ENCODE measurements at places on chromosomes 11 and 22. TPM values are rescaled to one million over a fixed set of nuclear protein-coding genes. Genes with fewer than 3 reads are reported as not detected.
A peak's percentile ranks its signal among the peaks of the same experiment; 100 is the strongest.

The TSSK2 gene
- not detected for total RNA-seq

DNA sequence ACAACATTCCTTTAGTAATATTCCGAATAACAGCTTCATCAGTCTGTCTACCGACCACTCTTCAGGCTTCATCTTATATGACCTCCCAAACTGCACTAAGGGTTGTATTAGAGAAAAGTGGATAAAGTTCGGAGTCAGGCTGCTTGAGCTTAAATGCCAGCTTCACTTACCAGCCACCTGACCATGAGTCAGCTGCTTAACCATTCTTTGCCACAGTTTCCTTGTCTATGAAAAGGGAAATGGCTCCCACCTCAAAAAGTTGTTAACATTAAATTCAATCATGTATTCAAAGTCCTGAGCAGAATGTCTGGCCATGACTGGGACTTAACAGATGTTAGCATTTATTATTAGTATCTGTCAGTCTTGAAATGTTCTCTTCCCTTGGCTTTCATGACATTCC lies 20.9 kb downstream of the LIMK2 start:
- no peak for DNase-seq
- peaks cover 46% of the 10 kb centered on the region for H3K4me1 ChIP-seq
- peaks cover 18% of the 10 kb centered on the region for H3K36me3 ChIP-seq

GRCh38 chr22:22957090-22957489 lies 69.5 kb downstream of the IGLL5 start:
- DNase-seq: no peak
- H3K27ac ChIP-seq: no peak overlapping the region
- H3K36me3 ChIP-seq: no peaks in the 10 kb centered on the region
- H3K27me3 ChIP-seq: peaks cover 51% of the 10 kb centered on the region
- H3K4me3 ChIP-seq: no peak overlapping the region

DNA sequence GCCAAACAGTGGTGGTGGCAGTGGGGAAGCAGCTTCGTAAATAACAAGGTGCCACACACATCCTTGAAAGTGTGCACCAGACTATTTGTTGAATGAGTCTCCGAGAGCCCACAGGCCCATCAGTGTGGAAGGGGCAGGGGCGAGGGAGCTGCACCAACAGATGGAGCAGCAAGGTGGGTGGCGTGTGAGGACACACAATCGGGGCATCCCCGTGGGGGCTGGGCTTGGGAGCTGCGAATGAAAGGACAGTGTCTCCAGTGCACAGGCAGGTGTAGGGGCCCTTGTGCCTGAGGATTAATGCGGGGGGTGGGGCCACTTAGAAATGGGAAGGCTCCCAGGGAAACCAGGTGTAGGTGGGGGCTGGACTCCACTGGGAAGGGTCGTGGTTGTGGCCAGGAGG lies 2.8 kb downstream of the NRXN2 start:
- peaks cover 64% of the 10 kb centered on the region for H3K27me3 ChIP-seq
- DNase-seq: no peak
- H3K27ac ChIP-seq: no peak overlapping the region
- H3K4me1 ChIP-seq: peaks cover 13% of the 10 kb centered on the region

- no peaks in the 10 kb centered on the region for H3K27me3 ChIP-seq
- H3K4me1 ChIP-seq: peaks cover 5% of the 10 kb centered on the region
- no peak for DNase-seq
- no peak overlapping the region for H3K4me3 ChIP-seq
- H3K27ac ChIP-seq: peak overlapping the region; percentile 86
Measured at GRCh38 chr11:15818132-15818842, 538.1 kb downstream of the SOX6 start.

DNA sequence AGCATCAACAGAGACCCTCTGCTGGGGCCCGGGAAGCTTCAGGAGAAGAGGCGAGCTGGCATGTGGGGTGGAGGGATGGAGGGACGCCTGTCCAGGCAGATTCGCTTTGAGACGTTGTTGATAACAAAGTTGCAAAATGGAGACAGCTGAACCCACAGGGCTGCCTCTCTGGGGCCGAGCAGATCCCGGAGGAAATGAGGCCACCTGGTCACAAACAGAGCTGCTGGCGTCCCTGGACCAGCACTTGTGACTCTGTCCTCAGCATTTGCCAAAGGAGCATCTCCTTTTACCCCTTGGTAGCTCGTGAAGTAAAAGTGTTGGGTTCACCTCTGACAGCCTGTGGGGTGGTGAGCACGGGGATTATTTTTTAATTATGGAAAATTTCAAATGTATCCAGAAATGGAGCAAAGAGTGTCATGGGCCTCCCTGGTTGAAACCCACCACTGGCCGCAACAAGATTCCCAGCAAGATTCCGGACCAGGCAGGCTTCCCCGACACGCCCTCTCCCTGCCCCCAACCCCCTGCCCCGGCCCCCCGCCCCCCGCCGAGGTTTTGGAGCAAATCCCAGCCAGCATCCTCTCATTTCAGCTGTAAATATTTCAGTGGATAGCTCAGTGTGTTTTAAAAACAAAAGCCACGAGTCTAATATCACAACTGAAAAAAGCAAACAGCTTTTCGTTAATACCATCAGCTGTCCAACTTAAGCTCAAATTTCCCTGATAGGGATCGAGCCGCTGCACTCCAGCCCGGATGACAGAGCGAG lies 20.3 kb downstream of the GRAMD4 start:
- H3K4me1 ChIP-seq: peaks cover 6% of the 10 kb centered on the region
- H3K36me3 ChIP-seq: peaks cover 14% of the 10 kb centered on the region
- DNase-seq: no peak
- H3K27ac ChIP-seq: no peak overlapping the region
- no peak overlapping the region for H3K4me3 ChIP-seq
- H3K27me3 ChIP-seq: no peaks in the 10 kb centered on the region

- peak overlapping the region; percentile 90 for H3K4me3 ChIP-seq
- peaks cover 45% of the 10 kb centered on the region for H3K36me3 ChIP-seq
Measured at GRCh38 chr11:118998388-118998717, 415 bp downstream of the CENATAC start.

Data from activated CD4-positive, alpha-beta T cell treated with anti-CD3 and anti-CD28 coated beads, Interleukin-2, amount 10 ng/mL, durations not matched to agents 24 days and 14 days (primary cell).